ENCODE measurements at places on chromosomes 1 and 21.

DNA sequence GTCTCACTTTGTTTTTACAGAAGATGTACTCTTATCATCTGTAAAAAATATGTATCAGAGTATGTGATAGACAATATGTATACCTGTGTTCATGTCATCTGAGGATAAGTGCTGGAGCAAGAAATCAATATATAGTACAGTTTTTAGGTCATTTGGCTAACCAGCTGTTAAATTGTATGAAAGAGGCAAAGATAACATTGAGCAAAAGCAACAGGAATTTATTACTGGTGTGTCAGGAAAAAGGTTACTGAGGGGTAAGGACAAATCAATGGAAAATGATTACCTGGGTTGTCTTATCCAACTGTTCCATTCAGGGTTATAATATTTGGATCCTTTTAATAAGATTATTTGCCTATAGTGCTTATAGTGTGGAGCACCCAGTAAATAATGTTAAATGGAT is 4.9 kb downstream of the HIPK1 start:
- DNase-seq: no peak

GRCh38 chr1:49416758-49417157 is 607.0 kb downstream of the AGBL4 start:
- no peak for DNase-seq

DNA sequence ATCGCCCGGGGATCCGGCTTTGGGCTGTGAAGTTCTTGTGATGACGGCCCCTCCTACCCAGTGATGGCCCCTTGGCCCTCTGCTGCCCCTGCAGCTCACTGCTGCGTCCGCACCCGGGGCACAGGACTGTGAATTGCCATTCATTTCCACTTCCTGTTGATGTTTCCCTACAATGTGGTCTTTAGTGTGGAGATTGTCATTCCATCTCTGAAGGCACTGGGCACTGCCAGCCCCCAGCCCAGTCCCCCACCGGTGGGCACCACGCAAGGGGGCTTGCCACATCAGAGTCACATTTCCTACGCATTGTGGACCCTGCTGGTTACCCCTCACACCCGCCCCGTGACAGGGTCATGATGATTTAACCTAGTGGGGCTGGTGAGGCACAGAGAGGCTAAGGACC is 2.5 kb upstream of the MX2 start:
- no peak for DNase-seq

DNA sequence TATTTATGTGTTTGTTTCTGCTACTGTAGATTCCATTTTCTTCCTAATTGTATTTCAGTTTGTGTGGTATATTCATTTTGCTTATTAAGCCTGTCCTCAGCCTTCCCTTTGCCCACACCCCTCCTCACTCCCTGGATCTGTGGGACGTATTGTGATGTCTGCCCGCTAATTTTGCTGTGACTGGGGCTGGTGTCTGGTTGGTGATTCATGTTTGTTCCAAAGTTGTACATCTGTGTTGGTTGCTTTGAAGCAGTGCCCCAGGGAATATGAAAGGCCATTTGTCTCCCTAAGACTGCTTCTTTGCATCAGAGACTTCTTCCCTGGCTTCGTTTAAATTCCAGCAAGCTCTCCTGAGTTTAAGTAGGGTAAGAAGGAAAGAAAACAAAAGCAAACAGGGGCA is 289.5 kb upstream of the SGIP1 start:
- DNase-seq: no peak

GRCh38 chr1:47703156-47703825 is 265.4 kb downstream of the FOXD2 start:
- no peak for DNase-seq

DNA sequence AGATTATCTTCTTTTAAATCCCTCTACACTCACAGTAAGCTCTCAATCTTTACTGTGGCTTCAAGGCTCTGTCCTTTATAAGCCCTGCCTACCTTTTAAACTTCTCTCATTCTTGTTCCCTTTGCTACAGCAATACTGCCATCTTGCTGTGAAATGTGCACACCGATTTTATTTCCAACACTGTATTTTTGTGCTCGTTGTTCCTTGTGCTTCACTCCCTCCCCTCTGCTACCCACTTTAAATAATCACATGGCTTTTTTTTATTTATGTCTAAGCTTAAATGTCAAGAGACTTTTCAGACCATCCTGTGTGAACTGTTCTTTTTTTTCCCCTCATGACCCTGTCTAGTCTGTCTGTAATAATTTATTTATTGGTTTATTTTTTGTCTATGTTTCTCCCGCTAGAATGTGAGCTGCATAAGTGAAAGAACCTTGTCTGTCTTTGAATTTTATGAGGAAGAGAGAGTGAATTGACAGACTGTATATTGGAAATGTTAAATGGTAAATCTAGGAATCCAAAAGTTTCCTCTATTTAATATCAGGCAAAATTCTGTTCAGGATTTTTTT is 45.7 kb downstream of the ABCD3 start:
- DNase-seq: peak; percentile 48

DNA sequence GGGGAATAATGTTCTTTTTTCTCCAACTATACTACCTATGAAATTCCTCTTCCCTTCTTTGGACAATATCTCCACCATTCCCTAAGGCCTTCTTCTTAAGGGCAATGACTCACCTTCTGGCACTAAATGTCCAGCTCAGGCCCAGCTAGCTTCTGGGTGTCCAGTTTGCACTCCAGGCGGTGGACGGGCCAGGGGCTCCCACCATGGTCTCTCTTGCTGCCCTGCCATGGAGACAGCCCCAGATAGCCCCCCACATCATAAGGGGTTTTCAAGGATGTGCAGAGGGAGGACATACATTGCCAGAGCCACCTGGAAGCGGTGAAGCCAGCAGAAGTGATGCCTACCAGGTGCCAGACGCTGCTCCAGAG is 43.8 kb downstream of the C1orf198 start:
- no peak for DNase-seq

GRCh38 chr1:63414691-63415365 is 47.4 kb downstream of the ALG6 start:
- no peak for DNase-seq

GRCh38 chr1:199010933-199011332 is 372.1 kb downstream of the PTPRC start:
- DNase-seq: peak; percentile 53

DNA sequence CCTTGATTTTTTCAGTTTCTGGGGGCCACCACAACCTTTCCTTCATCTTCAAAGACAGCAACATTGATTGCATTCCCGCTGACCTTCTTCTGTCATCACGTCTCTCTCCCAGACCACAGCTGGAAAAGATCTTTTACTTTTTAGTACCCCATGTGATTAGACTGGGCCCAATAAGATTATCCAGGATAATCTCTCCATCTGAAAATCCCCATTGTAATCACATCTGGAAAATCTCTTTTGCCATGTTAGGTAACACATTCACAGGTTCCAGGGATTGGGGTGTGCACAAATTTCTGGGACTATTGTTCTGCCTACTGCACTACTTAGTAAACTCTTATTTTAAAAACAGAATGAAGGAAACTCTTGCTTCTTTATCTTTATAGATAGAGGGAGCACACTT is 47.1 kb upstream of the INSL5 start:
- no peak for DNase-seq

DNA sequence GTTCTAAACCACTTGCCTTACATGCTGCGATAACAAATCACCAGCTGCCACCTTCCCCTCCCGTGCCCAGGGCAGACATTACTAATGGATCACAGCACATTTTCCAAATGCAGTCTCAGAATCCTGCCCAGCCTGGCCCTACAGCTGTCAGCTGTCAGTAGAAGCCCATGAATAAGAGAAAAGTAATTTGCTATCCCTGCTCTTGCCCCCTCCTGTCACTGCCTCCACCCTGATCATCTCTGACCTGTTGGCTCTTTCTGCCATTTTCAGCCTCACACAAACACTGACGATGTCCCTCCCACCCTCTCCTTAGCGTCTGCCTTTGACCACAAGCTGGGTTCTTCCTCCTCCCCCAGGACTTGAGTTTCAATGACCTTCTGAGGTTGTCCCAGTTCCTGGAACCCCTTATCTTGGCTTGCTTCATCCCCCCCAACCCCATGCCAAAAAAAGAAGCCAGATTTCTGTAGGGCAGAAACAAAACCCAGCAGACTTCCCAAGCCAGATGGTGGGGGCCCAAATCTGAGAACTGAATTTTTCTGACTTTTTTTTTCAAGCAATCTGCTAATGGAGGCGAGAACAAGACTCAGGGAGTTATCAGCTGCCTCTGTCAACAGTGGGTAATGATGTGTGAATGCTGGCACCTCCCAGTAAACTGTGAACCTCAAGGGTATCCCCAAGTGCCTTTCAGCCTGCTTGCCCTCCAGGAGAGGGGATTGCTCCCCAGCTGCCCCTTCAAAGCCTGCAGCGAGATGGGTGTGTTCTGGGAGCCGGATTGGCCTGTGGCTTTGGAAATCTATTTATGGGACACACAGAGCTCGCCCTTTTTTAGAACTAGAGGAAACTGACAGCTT is 216.5 kb upstream of the VAMP3 start:
- no peak for DNase-seq

GRCh38 chr1:165695031-165695430 is 3.3 kb downstream of the ALDH9A1 start:
- DNase-seq: no peak

DNA sequence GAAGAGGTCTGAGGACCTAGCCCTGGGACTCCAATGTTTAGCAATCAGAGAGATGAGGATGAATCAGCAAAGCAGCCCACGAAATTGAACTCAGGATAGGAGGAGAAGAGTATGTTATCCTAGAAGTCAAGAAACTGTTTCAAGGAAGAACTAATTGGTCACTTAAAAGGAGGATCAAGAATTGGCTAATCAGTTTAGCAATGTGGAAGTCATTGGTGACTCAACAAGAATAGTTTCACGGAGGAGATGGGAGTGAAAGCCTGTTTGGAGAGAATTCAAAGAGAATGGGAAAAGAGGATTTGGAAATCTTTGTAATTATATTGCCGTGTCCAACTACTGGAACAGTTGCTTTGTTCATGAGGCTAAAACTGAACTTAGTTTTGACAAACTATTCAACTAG is 7.4 kb downstream of the HMCN1 start:
- peak; percentile 30 for DNase-seq

GRCh38 chr1:234836045-234836681 is 226.2 kb upstream of the IRF2BP2 start:
- DNase-seq: no peak

GRCh38 chr1:200771625-200772555 is 33.2 kb downstream of the CAMSAP2 start:
- no peak for DNase-seq

DNA sequence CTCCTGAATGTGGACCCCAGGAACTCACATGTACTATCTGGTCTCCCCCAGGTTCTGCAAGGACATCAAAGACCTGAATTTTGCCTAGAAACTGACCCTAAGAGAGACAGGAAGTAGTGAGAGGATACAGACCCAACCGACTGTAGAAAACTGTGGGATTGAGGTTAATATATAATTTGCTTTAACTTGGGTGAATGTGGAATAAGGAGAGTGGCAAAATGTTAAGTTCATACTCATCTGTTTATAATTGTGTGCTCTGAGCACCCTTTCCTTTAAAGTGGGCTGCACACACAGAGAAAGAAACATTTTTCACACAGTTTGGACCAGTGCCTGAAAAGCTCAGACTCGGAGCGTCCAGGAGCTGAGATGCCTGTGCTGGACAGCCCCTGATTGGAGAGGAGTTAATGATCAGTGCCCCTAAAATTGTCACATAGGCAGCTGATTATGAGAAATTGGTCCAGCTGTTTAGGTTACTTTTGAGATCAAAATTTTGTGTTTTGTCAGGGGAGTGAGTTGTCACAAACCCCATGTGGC is 37.2 kb downstream of the ROR1 start:
- no peak for DNase-seq

DNA sequence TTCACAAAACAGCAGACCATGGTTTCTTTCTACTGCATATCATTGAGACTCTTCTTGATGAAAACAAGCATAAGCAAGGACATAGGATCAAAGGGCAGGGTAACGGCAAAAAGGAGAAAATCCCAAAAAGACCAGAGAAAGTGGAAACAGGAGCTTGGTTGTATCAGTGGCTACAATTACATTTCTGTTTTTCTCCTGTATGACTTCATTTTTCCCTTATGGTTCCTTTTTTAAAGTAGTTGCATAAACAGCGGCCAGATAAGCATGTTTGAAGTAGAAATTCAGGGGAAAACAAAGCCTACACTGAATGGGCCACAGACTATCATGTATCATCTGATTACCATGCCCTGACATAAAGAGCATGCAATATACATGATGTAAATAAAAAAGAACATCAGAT is 4.6 kb downstream of the EGLN1 start:
- no peak for DNase-seq

GRCh38 chr1:14220324-14220723 is 378.2 kb upstream of the KAZN start:
- no peak for DNase-seq

DNA sequence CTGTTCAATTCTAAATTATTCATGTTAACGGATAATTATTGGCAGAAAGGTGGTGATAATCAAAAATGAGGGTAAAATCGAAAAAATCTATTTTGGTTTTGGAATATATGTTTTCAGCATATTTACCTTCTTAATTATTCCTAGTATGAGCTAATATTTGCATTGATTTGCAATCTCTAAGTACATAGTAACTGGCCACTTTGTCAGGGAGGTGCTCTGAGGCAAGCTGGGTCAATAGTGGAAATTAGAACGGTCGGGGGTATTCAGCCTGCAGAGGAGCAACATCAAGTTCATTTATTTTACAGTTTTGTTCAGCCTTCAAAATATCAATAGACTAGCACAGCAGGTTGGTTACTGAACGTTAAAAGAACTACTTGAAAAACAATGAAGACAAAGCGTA is 1.8 kb downstream of the OTUD7B start:
- no peak for DNase-seq

- no peak for DNase-seq
These were observed 216.1 kb downstream of the HHIPL2 start for GRCh38 chr1:222331765-222332164.

GRCh38 chr21:14684071-14684470 is 138.0 kb upstream of the SAMSN1 start:
- DNase-seq: no peak

- DNase-seq: no peak
These were observed 22.4 kb downstream of the ESRRG start for GRCh38 chr1:216700779-216701178.

DNA sequence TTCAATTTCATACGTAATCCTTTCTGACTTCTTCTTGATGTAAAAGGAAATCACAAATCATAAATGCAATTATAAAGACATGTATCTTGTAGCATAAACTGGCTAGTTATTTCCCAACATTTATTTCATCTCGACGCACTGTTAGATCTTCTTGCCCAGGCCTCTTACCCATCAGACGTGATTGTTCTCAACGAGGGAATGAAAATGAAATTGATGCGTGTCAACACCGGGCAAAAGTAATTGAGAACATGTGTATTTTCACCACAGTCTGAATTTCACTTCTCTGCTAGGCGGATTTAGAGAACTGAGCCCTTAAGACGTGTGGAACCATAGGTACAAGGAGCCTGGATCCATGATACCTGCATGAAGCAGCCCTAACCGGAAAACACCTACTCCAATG is 519.7 kb downstream of the KCNT2 start:
- DNase-seq: peak; percentile 35

DNA sequence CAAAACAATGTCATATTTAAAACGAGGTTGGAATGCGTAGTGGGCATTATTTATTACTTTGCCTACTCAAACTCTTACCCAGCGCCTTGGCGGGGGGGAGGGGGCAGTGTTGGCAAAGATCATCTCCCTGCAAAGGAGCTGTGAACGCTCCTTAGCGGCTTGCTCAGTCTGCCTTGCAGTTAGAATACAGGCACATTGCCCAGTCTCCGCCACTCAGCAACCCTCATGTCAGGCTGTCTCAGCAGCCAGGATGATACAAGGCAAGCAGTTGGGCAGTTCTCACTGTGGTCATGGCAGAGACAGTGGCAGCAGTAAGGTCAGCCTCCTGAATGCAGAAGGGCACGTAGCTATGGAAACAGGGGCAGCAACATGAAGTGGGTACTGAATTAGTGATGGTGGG is 170.4 kb upstream of the KCNK2 start:
- no peak for DNase-seq

Measured in fibroblast of skin of right quadriceps (primary cell).